Stimulated activated CD4-positive, alpha-beta T cell treated with anti-CD3 and anti-CD28 coated beads, Interleukin-1b, Interleukin-23, amount 100 ng/mL, for 48 hours (primary cell): ENCODE measurements at places on chromosomes 3 and 15.

- DNase-seq, result no peak
These were observed 49.4 kb upstream of the INSYN1 start for GRCh38 chr15:73802431-73803041.

GRCh38 chr15:26294059-26294689 lies 431.0 kb upstream of the ATP10A start:
- DNase-seq, result no peak

DNA sequence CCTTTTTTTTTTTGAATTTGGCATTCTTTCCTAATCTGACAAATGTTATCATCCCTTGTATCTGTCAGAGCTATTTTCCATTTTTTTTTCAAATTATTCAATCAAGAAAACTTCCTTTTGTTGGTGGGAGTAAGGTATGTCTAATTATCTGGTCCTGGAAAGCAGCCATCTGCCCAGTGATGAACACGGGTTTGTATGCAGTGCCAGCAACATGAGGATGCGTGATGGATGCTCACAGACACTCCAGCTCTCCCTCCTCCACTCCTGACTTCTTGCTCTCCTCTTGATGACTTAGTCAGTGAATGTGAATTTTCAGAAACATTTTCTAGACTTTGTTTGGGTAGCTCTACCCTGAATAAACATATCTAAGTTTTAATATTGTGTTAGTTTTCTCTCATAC lies 79.2 kb downstream of the IL1RAP start:
- no peak for DNase-seq

DNA sequence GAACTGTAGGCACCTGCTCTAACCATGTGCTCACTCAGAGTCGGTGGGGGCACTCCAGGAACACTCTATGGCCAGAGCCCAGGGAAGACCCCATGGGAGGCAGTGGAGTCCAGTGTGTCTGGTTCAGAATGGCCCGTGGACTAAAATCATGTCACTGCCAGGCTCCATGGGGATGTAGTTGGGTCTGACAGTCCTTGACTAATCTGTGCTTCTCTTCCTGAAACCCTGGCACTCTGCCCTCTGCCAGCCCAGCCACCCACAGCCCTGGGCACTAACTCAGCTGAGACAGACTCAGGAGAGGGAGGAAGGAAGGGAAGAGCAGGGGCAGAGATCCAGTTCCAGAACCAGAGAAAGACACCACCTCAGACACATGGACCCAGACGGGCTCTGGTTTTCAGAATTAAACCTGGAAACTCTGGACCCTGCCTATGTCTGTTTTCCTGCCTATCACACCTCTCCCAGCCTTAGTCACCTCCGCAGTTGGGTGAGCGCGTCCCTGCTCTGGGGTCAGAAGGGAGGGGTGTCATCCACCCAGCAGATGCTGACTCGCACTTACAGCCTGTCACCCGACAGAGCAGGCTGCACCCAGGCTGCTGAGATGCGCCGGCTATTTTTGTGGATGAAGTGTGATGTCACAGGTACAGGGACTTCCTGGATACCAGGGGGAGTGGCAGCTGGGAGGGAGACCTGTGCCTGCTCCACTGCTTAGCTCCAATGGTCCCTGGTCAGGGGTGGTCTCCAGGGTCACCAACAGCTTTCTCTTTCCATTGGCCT lies 56.8 kb upstream of the INSYN1 start:
- no peak for DNase-seq

DNA sequence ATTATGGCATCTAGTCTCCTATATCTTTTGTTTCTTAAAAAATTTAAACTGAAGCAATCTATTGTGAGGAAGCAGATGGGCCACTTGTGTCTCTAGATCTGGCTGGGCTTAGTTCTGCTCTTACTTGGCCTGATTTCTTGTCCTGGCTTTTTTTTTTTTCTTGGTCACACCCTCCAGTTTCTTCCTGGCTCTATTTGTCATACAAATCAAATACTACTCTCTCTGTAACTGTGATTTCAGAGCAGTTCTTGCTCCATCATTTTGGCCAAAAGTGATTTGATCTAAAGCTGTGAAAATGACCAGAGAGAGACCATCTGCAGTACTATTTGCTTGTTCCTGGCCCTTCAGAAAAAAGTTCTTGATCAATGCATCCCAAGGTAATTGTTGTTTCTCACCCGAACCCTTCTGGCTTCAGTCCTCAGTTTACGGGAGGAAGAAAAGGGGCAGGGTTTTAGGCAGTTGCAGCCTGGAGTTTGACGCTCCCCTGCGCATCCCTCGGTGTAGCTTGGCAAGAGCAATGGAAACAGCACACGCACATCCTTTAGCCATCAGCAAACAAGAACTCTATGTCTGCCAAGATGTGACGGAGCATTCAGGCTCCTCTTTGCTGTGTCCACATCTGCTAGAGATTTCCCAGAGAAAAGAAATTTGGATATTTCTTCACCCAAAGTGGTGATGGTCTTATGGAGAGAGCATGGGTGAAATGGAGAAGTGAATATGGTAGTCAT lies 31.6 kb downstream of the CHST2 start:
- no peak for DNase-seq

GRCh38 chr3:126536126-126536525 lies 12.2 kb downstream of the CHST13 start:
- DNase-seq, result no peak

DNA sequence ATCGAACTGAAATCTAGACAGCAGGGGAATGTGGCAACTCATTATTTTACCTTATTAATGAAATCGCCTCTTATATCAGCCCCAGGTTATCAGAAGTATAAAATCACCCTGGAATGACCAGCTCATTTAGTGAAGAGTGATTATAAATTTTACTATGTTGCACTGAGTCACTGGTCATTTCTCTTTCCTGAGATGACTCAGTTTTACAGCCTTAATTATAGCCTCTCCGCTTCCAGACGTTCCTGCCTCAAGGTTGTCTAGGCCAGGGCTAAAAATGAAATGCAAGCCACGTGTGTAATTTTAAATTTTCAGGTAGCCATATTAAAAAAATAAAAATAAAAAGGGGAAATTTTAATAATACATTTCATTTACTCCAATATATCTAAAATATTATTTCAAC lies 33.3 kb downstream of the DET1 start:
- DNase-seq, result no peak
